ENCODE measurements at places on chromosomes 11 and 22.

GRCh38 chr11:57434640-57435546, 8.0 kb upstream of the SLC43A3 start:
- DNase-seq = no peak

DNA sequence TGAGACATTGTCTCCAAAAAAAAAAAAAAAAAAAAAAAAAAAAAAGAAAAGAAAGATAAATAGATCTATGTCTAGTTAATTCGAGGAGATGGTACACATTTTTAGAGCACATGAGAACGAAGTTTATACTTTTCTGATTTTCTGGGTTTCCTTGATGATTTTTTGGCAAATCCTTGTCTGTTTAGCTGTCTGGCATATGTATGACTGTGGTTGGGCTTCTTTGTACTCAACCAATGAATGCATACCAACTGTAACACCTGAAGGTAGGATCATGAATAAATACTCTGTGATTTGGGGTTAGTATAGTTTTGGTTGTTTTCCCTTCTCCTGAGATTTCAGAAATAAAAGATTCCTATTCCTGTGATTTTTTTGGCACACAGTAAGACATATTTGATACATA, 63.1 kb downstream of the ARHGEF12 start:
- no peak for DNase-seq

DNA sequence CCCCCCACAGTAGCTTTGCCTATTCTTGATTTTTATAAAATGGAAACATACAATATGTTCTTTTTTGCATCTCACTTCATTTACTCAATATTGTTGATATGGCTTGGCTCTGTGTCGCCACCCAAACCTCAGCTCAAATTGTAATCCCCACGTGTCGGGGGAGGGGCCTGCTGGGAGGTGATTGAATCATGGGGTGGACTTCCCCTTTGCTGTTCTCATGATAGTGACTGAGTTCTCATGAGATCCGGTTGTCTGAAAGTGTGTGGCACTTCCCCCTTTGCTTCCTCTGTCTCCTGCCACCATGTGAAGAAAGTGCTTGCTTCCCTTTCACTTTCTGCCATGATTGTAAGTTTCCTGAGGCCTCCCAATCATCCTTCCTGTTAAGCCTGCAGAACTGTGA, 431.3 kb downstream of the MN1 start:
- no peak for DNase-seq

DNA sequence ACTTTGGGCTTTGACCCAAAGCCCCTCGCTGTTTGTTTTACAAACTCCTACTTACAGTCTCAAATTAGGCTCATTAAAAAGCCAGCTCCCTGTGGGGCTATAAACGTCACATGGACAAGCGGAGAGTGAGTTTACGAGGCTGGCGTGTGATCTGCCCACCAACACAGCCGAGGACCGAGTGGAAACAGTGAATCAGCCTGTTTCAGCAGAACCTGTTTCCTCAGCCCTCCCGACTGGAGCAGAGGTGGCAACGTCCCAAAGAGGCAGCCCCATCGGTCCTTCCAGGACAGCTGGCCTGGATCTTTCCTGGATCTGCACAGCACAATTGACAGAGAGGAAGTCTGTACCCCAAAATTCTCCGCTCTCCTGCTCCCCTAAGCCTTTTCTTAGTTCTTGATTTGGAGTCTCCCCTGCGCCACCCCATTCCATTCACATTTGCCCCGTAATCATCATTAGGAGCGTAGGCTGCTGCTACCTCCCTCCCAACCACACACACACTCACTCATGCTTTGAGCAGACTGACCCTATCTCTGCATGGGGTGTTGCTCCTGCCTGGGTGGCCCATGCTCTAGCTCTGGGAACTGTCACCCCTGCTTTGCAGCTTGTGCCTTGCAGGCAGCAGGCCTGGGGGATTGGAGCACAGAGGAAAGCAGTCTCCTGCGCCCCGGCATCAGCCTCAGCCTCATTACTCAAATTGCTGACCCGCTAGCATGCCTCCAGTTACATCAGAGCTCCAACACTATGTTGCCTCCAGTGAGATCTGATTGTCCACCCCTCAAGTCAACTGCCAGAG, 117.8 kb downstream of the NAT10 start:
- no peak for DNase-seq

All from activated gamma-delta T cell (primary cell).